Midbrain (tissue), 1 donor: ENCODE measurements at places on chromosomes 3 and 15.

- DNase-seq: no peak
Measured at GRCh38 chr15:92623435-92623834, 32.1 kb downstream of the FAM174B start.

DNA sequence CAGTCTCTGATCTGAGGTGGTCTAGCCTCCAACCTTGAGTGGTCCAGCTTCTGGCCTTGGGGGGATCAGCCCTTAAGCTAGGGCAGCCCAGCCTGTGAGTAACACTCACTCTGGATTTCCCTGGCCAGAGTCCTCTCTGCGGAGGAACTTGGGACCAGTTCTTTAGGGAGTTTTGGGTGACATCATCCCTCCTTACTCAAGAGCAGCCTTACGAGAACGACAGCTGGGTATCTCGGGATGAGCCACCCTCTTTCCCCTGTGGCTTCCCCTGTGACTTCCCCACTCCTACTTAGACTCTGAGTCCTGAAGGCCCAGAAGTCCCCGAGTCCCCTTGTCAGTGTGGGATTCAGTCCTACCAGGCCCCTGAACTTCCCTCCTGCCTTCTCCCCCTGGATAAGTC is 10.2 kb upstream of the PLXND1 start:
- DNase-seq: no peak

DNA sequence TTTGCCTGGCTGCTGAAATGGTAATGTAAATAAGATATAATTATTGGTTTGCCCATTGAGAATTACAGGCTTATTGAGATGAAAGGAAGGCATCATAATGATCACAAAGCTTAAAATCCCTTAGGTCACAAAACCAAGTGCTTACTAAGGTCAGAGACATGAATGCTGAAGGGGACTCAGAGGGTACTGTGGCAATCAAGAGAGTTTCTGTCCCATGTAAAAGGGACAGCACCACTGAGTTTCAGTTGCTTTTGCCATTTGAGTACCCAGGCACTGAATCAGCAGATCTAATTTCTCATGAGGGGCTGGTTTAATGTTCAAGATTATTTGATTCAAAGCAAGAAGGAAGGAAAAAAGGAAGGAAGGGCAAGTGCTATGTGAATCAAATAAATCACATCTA is 127.0 kb downstream of the PLOD2 start:
- DNase-seq: no peak

DNA sequence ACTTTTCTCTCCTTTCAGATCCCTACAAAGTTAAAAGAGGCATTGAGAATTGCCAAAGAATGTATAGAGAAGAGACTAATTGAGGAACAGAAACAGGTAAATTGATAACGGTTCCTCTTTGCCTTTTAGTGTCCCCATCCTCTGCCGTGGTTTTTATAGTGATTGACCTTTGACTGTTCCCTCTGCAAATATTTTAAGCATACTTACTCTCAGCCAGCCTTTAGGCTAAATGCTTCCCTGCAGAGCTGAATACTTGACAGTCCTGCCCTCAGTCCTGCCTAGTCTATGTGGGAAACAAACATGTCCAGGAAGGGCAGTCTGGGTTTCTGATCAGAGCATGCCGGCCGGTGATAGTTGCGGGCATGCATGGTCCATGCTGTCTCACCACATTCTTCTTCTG is 24.7 kb downstream of the PDHB start:
- DNase-seq: no peak

GRCh38 chr3:127488740-127489139 is 101.8 kb downstream of the TPRA1 start:
- no peak for DNase-seq

GRCh38 chr3:125017406-125017805 is 38.4 kb downstream of the HEG1 start:
- no peak for DNase-seq

DNA sequence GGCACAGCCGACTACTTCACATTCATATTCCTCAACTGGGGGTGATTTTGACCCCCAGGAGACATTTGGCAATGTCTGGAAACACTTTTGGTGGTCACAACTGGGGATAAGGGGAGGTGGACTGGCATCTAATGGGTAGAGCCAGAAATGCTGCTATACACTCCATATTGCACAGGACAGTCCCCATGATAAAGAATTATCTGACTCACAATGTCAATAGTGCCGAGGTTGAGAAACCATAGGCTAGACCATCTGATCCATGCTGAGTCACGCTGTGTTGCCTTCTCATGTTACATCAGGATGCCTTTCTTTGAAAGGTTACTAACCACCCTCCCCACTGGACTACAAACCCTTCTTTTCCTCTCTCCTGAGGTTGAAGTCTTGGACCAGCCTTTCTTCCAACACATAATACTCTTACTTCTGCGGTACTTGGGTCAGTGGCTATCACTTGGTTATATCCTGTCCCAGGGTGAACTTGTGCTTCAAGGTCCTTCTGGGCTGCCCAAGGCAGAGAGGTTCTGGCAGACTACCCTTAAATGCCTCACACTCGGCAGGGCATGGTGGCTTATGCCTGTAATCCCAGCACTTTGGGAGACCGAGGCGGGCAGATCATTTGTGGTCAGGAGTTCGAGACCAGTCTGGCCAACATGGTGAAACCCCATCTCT is 68.8 kb downstream of the CTNNB1 start:
- DNase-seq: no peak

GRCh38 chr15:64635499-64636495 is 139.6 kb downstream of the RBPMS2 start:
- DNase-seq: peak; percentile 23

DNA sequence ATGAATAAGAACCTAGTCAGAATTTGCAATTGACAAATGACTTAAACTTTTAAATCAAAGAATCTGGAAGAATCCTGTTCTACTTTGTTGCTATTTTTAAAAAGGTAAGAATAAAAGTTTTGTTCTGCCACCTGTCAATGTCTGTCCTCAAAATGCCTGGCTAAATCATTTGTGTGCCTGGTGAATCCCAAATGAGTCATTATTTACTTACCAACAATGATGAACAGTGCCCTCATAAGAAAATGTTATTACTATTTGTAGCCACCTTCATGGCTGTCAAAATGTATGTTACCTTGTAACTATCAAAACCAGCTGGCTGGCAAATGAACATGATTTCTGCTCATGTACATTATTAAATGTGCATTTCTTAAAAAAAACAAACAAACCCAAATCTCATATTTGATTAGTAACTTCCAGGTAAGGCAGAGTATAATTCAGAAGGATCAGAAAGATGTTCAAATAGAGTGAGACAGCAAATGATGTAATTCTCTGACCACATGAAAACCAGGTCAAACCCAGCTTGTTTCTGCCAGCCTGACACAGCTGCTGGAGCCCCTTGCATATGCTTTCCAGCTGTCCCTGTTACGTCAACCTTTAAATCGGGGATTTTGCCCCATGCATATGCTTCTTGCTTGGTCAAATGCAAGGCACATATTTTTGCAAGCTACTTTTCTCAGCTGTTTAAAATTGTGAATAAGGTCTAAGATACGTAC is 137.9 kb downstream of the SSR3 start:
- DNase-seq: no peak
